ENCODE measurements at places on chromosomes 6 and 20.

DNA sequence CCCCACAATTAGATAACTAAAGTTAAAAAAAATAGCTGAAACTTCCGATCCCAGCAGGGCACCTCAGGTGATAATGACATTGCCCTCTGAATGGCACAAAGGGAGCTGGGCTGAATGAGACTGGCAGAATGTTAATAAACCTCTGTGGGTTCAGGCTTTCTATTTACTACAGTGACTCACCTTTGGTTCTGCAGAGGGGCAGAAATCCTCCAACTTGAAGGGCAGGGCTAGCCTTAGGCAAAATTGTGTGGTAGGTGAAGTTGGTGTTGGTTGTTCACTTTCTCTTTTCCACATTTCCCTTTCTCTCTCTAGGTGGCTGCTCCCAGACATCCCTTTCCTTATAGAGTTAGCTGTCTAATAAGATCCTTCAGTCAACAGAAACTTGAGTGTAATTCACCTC is 625.2 kb downstream of the EPM2A start:
- DNase-seq = no peak

GRCh38 chr20:43925215-43925614 is 10.6 kb downstream of the TOX2 start:
- DNase-seq = no peak

- DNase-seq = no peak
Observed at GRCh38 chr20:15455279-15455678, 1117.9 kb upstream of the FLRT3 start.

DNA sequence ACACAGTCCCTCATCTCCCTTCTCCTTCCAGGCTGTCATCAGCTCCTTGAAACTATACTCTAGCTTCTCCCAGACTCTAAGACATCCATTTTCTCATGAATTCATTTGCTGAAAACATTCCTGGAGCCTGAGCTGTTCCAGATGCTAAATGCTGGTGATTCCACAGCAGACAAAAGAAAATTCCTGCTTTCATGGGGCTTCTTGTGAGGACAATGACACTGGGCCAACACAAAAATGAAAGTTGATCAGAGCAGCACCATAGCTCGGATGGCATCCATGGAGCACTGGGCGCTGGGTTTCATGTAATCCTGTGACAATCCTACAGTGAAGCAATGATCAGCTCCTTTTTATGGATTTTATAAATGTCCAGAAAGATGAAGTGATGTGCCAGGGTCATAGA is 47.4 kb upstream of the STX16 start:
- DNase-seq = no peak

DNA sequence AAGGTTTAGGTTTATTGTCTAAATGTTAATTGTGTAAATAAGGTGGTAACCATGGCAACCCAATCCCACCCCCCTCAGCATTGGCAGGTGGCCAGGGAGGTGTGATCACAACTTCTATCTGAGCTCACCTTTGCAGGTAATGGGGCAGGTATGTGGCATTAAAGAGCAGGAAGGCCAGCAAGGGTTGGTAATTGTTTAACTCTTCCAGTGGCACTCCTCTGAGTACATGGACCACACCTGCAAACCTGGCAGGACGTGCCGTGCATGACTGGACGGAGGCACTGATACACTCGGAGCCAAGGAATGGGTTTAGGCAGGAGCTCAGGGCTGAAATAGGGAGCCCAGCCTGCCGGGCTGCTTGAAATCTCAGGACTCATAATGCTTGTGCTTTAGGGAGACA is 107.0 kb upstream of the BMP2 start:
- DNase-seq = no peak
